ENCODE measurements at places on chromosomes 4 and X.

- no peak for DNase-seq
Observed at GRCh38 chr4:184961660-184962059, 56.6 kb upstream of the HELT start.

GRCh38 chr4:15354371-15355297 is 73.2 kb upstream of the C1QTNF7 start:
- DNase-seq, result peak; percentile 2

DNA sequence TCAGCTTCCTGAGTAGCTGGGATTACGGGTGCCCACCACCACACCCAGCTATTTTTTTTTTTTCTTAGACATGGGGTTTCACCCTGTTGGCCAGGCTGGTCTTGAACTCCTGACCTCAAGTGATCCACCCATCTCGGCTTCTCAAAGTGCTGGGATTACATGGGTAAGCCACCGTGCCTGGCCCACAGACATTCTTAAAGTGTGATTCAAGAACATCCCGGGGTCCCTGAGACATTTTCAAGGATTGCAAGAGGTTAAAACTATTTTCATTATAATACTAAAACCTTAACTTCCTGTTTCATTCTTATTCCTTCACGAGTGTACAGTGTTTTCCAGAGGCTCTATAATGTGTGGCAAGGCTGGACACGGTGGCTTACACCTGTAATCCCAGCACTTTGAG is 318.7 kb downstream of the CAMK2D start:
- DNase-seq, result no peak

GRCh38 chrX:6021316-6022091 is 207.2 kb downstream of the NLGN4X start:
- peak; percentile 40 for DNase-seq

DNA sequence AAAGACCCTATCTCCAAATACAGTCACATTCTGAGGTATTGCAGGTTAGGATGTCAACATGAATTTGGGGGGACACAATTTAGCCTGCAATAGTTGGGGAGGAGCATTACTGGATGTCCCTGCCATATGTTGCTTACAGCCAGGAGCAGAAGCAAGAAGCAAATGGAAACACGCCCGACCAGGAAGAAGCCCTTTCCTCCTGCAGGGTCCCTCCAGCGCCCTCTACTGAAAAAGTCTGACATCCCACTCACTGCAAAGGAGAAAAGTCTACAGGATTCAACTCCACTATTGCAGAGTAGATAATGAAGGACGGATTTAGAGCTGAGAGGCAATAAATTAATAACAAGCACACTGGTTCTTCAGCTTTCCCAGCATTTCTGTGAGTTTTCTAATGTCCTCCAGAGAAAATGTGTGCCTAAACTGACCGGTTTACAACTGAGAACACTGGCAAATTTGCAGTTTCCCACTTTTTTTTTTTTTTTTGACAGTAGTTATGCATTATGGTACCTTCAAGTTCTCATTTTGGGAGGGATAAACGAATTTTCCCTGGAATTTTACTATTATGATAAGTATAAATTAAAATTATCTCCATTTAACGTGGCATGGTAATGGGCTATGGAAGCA is 31.7 kb downstream of the COQ2 start:
- peak; percentile 92 for DNase-seq

DNA sequence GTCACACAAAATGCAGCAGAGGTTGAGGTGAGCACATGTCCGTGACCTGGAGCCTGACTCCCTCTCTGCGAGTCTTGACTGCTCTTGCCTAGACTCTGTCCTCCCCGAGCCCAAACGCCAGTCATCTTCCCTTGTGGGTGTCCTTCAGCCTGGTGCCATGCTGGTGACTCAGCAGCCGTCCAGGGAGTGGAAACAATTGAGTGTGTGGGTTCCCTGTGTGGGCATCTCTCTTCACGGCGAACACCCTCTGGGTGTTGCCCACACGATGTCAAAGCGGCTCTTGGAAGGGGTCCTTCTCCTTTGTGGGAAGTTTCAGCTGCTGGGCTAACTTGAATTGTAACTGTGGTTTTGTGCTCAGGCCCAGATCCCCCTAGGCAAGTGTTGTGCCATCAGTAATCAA is 17.5 kb upstream of the MSANTD1 start:
- no peak for DNase-seq

Measured in NAMALWA (cell line).